ENCODE measurements at places on chromosomes 13 and 19.
A peak's percentile ranks its signal among the peaks of the same experiment; 100 is the strongest.

DNA sequence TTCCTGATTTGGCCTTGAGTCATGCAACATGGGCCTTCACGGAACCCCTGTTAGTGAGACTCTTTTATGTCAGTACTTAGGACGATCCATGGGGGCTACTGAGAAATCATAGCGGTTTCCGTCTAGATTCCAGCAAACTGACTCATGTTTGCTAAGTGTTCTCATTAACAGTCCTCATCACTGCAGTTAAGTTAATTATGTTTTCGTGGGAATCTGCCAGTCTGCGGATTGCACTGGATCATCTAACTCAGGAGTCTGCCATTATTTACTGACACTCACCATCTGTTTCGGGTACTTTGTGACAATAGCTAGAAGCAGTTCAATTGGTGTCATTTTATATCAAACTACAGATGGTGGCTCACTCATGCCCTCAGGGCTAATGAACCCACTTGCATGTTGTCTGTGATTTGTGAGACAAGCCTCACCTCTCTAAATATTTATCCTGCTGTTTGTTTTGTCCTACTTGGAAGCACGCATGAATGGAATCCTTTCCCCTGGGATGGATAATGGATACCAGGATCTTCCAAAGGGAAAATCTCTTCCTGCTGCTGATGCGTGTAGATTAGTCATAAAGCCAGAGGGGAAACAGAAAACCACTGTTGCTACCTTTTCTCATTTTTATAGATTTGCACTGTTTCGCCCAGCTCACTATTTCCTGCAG is 61.8 kb downstream of the RAB20 start:
- peak; percentile 87 for DNase-seq

- DNase-seq, result no peak
Observed at GRCh38 chr19:49472936-49473335, 1.1 kb upstream of the FLT3LG start.

DNA sequence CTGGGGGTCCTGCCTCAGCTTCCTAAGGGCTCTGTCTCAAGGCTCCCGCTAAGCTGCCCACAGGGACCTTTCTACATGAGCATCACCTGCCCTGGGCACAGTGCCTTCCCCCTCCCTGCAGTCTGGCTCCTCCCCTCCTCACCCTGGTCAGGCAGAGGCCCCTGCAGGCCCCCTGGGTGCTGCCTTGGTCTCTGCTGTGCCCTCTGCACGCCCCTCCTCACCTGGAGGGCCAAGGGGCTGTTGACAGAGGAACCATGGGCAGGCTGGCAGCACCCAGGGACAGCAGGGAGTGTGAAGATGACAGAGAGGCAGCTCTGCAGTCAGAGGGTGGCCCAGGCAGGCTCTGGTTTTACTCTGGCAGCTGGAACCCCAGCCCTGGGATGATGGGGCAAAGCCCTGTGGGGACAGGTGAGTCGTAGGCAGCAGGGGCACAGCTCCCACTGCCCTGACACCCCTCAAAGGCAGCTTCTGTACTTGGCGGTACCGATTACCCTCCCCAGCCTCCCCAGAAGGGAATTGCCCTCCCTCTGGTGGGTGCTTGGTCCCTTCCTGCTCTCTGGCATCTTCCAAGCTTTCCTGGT is 43.1 kb downstream of the SUGP2 start:
- no peak for DNase-seq

DNA sequence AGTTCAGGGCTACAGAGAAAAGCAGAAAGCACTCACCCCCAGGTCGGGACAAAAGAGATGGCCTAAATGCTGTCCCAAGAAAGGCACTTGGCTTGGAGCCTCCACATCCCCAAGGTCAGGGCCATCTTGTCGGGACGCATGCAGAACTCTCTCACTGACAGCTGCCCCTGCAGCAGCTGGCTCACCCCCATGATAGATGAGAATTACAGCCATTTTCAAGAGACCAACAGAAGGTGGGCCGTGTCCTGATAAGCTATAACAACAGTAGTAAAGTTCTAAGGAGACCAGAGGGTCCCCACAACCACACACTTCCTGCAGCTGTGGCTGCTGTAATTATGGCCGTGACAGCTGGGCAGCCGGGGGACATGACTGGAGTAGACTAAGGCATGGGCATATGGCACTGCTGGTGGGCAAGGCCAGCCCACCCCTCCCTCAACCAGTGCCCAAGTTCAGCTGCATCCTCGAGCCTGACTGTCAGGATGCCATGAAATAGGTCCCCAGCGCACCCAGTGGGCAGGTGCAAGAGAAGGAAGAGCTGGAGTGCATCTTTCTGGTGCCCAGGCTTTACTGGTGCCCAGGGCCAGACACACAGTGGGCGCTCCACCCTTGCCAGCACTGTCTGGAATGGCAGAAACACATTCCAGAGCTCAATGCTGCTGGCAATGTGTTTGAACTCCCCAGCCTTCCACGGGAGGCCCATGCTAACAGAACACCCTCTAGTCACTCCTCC is 436.7 kb upstream of the ZNF507 start:
- DNase-seq, result no peak

- DNase-seq, result no peak
Observed at GRCh38 chr13:113996912-113997745, 23.3 kb upstream of the C13orf46 start.
